ENCODE measurements at places on chromosomes 16 and 17.

DNA sequence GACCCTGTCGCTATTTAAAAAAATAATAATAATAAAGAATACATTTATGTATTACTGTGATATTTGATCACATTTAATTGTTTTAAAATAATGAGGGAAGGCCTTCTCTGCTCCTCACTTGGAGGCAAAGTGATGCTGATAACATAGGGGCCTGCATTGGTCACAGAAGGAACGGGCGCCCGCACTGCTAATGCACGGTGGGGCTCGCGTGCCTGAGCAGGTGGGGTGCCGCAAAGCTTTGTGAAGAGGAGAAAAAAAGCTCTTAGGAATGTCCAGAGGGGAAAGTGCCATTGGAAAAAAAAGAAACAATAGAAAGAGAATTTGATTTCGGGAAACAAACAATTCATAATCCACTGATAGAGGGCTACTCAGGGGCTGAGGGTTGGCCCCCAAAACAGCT is 143.8 kb downstream of the ZNF423 start:
- DNase-seq, result no peak

GRCh38 chr17:75783069-75783783 is 1.4 kb upstream of the UNK start:
- no peak for DNase-seq

- DNase-seq, result no peak
These were observed 46.5 kb downstream of the STX8 start for GRCh38 chr17:9529033-9529700.

- no peak for DNase-seq
These were observed 15.7 kb downstream of the UBALD1 start for GRCh38 chr16:4599037-4599436.

DNA sequence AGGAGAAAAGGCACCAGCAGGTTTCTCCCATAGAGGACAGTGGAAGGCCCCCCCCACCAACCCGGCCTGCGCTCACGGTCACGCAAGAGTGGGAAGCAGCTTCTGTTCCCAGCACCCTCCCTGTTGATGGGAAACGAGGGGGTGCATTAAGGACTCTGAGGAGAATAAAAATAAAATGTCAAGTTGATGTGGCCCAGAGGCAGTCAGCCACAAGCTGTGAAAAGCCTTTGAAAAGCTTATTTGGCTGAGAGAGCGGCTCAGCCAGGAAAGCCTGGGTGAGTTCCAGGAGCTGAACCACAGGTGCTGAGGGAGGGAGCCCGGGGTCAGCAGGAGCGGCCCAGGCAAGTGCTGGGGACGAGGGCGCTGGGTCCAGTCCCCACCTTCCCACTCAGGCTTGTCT is 26.9 kb upstream of the SPATA32 start:
- DNase-seq, result no peak

GRCh38 chr16:4285167-4285566 is 12.3 kb upstream of the TFAP4 start:
- DNase-seq, result peak; percentile 7

DNA sequence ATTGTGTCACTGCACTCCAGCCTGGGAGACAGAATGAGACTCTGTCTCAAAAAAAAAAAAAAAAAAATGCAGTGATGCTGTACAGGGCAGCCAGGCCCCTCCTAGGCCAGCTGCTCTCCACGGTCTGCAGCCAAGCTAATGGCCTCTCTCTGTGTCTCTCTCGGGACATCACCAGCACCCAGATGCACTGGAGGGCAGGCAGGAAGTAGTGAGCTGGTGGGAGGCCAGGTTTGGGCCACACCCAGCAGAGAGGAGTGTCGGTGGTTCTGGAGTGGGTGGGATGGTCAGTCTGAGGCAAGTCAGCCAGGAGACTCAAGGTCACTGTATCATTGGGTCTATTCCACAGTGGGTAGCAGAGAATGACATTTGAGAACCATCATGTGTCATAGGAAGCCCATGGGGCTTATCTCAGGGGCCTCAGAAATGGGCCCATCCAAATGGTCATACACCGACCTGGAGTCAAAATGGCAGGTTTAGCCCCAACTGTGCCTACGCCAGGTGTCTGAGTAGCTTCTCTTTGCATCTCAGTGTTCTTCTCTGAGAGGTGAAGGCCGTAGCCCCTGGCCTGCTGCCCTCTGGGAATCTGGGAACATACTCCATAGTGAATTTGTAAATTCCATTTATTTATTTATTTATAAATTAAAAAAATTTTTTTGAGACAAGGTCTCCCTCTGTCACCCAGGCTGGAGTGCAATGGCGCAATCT is 22.7 kb downstream of the WNT9B start:
- DNase-seq, result no peak

GRCh38 chr17:51152766-51153209 is 571 bp upstream of the NME1 start:
- no peak for DNase-seq

Measured in nucleus accumbens (tissue), 56 donors.